Cortex of kidney (tissue), 1 donor: ENCODE measurements at places on chromosomes 11 and 22.

- DNase-seq = no peak
Measured at GRCh38 chr22:49906799-49907290, 11.4 kb downstream of the ALG12 start.

- DNase-seq = no peak
Measured at GRCh38 chr11:114239753-114240161, 56.4 kb upstream of the NNMT start.

GRCh38 chr11:32087597-32087996 lies 3.3 kb upstream of the RCN1 start:
- no peak for DNase-seq

DNA sequence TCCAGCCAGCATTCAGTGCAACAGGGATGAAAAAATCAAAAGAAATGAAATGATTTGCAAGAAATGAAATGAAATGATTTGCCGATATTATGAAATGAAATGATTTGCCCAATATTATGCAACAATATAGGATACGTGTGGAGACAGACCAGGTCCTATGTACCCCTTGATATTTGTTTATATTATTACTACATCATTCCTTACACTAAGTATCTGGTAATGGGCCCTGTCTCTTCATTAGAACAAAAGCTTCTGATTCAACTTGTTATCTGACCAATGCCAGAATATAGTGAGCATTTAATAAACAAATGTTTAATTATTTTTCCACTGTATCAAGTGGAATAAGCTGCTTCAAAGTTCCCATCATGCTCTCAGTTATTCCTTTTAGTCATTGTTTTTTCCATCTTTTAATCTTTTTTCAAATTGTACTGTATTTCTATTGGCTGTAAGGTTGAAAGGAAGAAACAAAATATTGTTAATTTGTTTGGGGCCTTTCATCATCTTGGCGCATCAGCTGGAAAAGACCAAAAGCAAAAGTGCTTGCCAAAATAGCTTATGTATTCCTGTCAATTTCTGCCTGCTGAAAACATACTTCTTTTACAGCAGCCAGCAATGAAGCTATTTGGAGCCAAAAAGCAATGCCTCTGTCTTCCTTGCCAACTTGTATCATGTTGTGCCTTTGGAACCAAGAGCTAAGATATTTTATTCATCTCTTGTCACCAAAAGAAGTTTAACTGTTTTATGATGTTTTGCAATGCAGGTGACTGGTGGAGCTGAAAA lies 2314.9 kb downstream of the LRRC4C start:
- DNase-seq = no peak

DNA sequence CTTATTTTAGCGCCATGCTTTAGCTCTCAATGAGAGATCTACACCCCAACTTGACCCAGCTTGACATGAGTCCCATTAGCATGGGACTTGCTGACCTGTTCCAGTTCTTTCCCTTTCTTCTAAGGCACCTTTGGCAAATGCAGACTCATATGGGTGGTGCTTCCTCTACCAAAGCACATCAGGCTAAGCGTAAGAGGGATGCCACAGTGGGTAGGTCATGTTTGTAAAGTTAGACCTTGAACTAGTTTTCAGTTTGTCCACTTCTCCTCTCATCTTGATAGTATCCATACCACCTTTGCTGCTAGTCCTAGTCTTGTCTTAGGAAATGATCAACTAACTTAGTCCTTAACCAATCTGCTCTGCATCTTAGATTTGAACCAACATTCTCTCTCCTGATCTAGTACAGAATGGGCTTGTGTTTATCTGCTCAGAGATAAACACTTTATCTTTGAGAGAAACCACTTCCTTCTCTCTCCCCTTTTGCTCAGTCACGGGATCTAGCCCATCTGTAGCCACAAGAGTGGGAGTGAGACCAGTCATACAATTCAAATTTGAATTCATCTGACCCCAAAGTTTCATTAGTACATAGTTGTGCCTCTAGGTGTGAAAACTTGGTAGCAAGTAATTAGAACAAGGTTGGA lies 72.1 kb upstream of the CD44 start:
- no peak for DNase-seq

DNA sequence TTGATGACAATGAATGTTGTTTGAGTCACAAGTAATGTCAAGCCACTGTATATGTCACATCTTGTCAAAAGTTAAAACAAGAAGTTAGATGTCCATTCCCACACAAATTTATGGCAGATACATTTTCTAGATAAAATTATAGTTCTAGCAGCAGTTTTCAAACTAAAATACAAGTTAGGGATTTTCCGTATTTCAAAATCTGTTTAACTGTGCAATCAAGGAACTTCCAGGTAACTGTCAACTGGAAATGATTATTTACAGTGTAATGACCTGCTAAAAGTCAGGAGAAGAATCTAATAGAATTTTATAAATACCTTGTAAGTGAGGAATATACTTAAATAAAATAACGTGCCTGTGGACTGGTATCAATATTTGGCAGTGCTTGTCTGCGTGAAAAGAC lies 111.5 kb downstream of the PDE3B start:
- DNase-seq = no peak

- DNase-seq = no peak
Measured at GRCh38 chr11:41334007-41334933, 125.2 kb downstream of the LRRC4C start.

- DNase-seq = no peak
Measured at GRCh38 chr11:19253153-19253745, 12.5 kb upstream of the E2F8 start.

- no peak for DNase-seq
Measured at GRCh38 chr11:133070791-133071190, 461.5 kb downstream of the OPCML start.

DNA sequence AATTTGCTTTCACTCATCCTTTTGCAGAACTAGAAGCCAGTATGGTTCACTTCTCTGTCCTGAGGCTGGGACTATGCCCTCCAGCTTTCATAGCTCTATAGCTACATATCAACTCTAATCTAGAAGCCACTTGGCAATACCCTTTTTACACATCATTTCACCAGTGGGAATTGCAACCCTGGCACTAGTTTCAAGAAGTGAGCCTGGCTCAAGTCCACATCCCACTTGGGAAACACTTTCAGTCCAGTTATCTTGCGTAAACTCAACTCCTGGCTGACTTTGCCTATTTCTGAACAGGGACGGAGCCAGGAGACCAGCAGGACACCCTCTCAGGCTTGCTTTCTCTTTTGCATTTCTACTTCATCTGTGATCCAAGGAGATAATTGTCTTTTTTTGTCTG lies 19.9 kb upstream of the FAT3 start:
- no peak for DNase-seq

DNA sequence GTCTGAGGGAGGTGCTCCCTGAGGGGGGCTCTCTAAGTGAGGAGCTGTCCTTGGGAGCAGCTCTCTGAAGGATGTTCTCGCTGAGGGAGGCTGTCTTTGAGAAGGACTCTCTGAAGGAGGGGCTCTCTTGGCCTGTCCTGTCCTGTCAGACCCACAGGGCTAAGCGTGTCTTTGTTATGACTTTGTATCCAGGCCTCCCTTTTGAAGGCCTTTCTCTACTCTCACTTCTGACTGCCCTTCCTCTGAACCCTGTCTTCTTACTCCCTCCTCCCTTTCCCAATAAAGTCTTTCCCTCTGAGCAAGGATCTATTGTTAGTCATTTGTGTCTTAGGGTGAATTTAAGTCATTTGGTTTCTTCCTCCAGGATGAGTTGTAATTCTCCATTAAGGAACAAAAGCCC lies 330.1 kb upstream of the PLET1 start:
- no peak for DNase-seq

DNA sequence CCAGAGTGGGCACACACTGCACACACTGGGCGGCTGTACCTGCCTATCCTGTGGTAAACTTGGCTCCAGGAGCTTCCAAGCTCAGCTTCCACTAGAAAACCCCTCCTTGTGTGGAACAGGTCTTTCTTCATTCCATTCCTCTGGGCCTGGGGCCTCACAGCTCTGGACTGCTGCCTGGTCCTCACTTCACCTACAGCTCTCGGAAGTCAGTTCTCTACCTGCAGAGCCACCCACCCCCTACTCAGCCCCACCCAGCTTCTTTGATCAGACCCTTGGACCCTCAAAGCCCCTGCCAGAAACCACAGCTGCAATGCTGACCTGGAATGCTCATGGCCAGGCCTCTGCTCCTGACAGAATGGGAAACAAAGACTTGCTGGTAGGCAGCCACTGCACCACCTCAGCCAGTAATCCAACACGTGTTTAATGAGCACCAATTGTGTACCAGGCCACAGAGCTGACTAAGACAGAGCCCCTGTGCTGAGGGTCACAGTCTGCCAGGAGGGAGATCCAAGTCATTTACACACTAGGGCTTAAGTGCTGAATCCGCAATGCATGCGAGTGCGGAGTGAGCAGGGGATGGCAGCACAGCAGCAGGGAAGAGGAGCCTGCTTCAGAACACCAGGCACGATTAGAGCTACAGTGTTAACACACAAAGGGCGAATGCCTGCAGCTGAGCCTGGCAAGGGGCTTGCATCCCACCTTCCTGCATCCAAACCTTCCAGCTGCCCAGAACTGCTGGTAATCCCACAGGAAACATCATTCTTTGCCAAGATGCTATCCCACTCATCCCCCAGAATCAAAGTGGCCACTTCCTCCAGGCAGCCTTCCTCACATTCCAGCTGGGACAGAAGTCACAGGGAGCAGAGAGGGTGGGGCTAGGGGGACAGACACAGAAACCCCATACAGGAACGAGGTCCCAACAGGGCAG lies 4.6 kb downstream of the GNB1L start:
- DNase-seq = no peak

- no peak for DNase-seq
Measured at GRCh38 chr11:13043912-13044628, 35.0 kb downstream of the RASSF10 start.

DNA sequence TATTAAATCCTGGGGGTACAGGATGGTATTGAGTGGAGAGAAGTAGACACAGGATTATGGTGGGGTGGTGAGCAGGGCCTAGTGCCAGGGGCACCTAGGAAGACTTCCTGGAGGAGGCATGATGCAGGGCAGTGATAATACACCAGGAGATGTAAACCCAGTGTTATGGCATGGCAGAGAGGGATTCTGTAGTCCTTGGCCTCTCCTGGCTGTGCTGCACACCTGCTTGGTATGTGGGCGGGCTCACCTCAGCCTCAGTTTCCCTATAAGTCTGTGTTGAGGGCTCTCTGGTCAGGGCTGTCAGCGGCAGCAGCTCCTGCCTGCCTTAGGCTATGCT lies 2.2 kb downstream of the PDXP start:
- DNase-seq = no peak

DNA sequence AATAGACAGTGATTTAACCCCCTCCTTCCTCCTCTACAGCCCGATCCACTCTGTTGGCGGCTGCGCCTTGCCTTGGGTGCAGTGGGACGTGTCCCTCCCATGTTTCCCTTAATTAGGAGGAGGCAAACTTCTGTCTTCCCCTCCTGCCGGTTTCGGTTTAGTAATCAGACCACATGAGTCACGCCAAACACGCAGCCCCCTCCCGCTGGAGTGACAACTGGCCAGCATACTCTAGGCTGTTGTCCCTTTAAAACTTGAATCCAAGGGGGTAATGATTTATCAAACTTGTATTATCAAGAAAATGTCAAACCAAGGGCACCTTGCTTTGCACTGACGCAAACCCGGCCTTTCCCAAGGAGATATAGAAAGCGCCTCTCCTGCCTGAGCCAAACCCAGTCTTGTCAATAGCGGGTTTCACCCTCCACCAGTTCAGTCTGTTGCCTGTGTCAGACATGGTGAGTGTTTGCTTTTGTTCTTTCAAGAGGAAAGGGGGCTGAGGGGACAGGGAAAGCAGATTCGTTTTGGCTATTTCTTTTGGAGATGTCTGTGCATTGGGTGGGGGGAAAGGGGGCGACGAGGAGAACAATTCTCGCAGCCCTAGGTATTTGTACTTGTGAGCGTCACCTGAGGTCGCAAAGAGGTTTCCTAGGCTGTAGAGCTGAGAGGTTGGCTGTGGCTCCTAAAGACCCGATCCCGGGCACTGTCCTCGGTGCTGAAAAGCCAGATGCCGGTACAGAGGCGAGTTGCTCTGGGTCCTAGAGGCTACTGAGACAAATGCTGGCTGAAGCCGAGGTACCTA lies at the start of gene SLC6A5:
TSS of gene SLC6A5 (plus strand) at position 388 of the 799 bp plus-strand sequence. CDS start at position 453, 65 bp downstream.
- no peak for DNase-seq

- DNase-seq = no peak
Measured at GRCh38 chr11:107683807-107684206, 28.0 kb downstream of the SLN start.

- no peak for DNase-seq
Measured at GRCh38 chr11:73143126-73143838, 1.2 kb upstream of the FCHSD2 start.

- DNase-seq = no peak
Measured at GRCh38 chr22:39456522-39457197, at the start of gene MGAT3. Gene MGAT3 (plus strand): TSS chr22:39457012. CDS start chr22:39487348, 30,336 bp downstream.

DNA sequence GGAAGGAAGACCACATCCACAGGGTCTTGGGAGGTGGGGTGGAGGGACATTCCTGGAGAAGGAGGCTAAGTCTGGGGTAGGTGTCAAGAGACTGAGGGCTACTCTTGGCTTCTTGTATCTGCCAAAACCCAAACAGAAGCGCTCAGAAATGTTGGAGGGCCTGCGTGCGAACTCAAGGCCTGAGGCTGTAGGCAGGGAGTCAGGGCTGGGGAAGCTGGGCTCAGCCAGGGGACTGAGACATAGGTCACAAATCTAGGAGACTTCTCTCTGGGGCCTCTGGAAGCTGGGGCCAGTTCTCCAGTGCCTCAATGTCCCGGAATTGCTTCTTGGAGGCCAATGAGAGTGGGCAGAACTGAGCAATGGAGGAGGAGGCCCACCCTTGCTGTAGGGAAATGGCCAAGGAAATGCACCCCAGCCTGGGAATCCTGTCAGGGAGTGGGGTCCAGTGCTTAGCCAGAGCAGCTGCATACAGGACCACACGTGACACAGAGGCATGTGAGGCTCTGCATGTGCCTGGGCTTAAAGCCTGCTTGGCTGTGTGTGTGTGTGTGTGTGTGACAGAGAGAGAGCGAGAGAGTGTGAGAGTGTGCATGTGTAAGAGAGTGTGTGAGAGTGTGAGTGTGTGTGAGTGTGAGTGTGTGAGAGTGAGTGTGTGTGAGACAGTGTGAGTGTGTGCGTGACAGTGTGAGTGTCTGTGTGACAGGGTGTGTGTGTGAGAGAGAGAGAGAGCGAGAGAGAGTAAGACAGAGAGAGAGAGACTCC lies 141.3 kb downstream of the ST3GAL4 start:
- DNase-seq = no peak

DNA sequence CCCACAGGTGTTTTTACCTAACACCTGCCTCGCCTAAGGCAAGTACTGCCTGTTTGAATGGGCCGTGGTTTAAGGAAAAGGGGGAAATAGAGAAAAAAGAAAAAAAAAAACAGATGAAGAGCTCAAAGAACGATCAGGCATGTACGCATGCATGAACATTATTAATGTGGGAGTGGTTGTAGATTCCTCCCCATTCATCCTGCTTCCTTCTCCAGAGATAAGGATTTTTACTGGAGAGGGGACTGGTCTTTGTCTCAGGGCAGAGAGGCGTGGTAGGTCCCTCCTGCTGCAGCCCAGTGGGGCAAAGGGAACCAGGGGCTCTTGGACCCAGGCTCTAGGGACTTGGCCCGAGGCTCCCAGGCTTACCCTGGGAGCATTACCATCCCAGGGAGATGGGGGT lies 23.1 kb downstream of the RPS6KA4 start:
- no peak for DNase-seq

- DNase-seq = no peak
Measured at GRCh38 chr11:65958291-65958690, 3.2 kb upstream of the SART1 start.

- DNase-seq = no peak
Measured at GRCh38 chr11:123484448-123484847, 54.4 kb downstream of the GRAMD1B start.
